ENCODE measurements at places on chromosomes 6 and 20.

DNA sequence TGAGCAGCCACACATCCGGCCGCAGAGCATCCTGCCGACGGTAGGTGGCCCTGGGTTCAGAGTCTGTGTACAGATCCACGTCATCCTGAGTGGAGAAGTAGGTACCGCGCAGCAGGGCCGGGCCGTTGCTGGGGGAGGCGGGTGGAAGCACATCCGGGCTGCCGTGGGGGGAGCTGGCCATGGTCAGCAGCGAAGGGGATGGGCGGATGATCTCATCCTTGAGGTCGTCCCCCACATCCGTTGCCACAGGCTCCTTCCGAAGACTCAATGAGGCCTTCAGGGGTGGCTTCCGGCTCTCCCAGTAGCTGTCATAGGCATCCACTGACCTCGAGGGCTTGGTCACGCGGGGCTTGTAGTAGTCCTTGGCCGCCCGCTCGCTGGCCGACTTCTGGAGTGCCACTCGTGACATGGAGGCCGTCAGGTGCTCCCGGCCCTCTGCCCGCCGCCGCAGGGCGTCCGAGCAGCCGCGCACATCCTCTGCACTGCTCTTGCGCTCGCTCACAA is 9.2 kb downstream of the SPATA2 start:
- no peak for DNase-seq

GRCh38 chr20:64062276-64062595 is 762 bp upstream of the TCEA2 start:
- DNase-seq = no peak

- DNase-seq = no peak
Measured at GRCh38 chr6:133274813-133275212, 33.7 kb downstream of the EYA4 start.

DNA sequence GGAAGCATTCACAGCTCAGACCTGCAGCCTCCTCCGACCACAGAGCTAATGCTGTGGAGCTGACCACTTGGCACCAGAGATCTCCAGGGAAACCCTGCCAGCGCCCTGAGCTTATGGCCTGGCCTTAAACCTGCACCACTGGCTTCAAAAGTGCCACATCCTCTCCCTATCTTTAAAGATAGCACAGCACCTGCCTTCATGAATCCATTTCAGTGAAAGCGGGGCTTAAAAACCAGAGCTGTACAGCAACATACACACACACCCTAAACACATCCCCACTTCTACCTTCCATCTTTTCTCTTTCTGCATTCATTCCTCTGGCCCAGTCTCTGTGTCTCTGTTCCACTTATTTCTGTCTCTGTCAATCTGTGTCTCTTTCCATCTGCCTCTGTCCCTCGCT is 59.8 kb upstream of the CCDC167 start:
- no peak for DNase-seq

DNA sequence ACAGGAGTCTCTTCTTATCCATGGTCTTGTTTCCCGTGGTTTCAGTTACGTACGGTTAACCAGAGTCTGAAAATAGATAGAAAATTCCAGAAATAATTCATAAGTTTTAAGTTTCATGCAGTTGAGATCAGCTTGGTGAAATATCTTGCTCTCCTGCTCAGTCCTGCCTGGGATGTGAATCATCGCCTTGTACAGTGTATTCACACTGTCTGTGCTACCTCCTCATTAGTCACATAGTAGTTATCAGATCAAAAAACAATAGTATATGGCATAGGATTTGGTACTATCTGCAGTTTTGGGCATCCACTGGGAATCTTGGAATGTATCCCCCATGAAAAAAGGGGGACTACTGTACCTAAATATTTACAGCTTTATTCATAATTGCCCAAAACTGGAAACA is 22.7 kb upstream of the MOCS1 start:
- no peak for DNase-seq

DNA sequence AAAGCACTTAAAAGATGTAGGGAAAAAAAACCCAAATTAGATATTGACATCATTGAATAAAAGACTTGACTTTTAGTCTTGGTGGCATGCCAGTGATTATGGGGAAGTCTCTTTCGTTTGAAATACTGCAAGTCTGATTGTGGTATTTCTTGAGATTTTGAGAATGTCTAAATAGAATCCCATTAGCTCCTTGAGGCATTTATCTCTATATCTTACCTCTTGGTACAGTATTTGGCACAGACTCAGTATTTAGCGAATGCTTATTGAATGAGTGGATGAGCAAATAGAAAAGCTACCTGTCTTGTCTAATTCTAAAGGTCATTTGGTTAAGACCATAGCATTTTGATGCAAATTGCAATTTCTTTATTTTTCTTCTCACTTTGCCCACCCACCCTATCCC is 156.5 kb downstream of the TFAP2B start:
- no peak for DNase-seq

GRCh38 chr6:30508890-30509736 is 19.8 kb downstream of the HLA-E start:
- no peak for DNase-seq

GRCh38 chr6:21227486-21227885 is 366.1 kb upstream of the SOX4 start:
- no peak for DNase-seq

DNA sequence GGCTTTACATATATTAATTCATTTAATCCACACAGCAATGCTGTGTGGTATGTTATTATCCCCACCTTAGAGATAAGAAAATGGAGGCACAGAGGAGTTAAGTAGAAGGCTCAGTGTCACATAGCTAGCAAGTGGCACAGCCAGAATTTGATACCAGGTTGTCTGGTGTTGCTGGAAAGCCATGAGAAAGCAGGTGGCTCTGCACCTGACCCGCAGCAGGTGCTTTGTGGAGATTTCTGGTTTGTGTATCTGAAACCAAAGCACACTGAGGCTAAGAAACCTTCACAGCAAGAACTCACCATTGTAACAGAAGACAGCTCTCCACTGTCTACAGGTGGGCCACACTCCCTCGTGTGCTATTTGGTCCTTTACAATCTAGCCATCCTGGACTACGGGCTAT is 7.5 kb downstream of the ELMO2 start:
- DNase-seq = no peak

DNA sequence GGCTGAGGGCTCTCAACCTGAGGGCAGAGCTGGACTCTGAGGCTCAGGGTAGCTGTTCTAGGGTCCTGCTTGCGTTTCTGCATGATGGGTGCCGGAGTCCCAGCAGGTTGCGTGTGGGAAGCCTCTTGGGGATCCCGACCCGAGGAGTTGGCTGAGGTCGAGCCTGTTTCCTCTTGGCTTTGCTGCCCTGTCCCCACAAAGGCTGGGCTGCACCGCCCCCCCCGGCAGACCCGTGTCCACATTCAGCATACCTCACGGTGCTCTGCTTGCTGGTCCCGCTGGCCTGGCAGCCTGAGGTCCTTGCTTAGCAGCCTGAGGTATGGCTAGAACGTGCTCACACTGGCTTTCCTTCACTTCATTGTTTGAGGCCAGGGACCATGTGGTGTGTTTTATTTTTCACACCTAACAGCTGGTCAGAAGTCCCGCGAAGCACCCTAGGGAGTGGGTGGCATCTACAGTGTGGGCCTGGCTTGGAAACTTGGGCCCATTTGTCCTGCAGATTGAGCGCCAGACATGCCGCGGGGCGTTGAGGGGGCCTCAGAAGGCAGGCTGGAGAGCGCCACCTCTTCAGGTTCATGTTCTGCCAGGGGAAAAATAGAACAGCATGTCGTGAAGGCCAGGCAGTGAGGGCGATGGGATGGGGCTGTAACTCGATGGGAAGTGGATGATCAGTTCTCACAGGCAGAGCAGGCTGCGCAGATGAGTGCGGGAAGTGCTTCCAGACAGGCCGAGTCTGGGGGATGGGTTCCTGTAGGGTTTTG is 9.5 kb downstream of the LSM14B start:
- no peak for DNase-seq

GRCh38 chr20:14055127-14055742 is 59.9 kb downstream of the MACROD2 start:
- DNase-seq = peak; percentile 56

Data from head of caudate nucleus (tissue), 42 donors.